ENCODE measurements at places on chromosomes 7 and 10. TPM values are rescaled to one million over a fixed set of nuclear protein-coding genes. Genes with fewer than 3 reads are reported as not detected.

- no peaks in the 10 kb centered on the region for H3K36me3 ChIP-seq
- peaks cover 3% of the 10 kb centered on the region for H3K4me1 ChIP-seq
- DNase-seq, result no peak
These were observed 113.8 kb upstream of the KLF6 start for GRCh38 chr10:3898821-3899220.

DNA sequence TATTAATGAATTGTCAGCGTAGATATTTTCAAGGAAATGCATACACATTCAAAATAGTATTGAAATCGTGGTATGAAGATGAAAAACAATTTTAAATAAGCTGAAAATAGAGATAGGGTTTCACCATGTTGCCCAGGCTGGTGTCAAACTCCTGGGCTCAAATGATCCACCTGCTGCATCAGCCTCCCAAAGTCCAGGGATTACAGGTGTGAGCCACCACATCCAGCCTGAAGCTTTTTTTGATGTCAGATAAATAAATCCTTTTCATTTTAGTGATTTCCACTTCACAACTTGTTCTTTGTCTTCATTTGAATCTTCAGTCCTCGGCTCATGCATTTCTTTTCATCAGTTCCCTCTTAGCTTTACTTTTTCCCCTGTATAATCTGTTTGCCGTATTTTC lies 4.6 kb downstream of the CDK13 start:
- no peak for DNase-seq
- H3K4me1 ChIP-seq, result peaks cover 24% of the 10 kb centered on the region
- H3K36me3 ChIP-seq, result peaks cover 31% of the 10 kb centered on the region
- H3K27me3 ChIP-seq, result no peaks in the 10 kb centered on the region

GRCh38 chr10:29555091-29555745 lies 79.6 kb downstream of the SVIL start:
- no peaks in the 10 kb centered on the region for H3K36me3 ChIP-seq
- H3K27me3 ChIP-seq, result peaks cover 14% of the 10 kb centered on the region
- H3K27ac ChIP-seq, result no peak overlapping the region
- DNase-seq, result no peak

- H3K27me3 ChIP-seq, result peaks cover 78% of the 10 kb centered on the region
- H3K4me1 ChIP-seq, result peaks cover 6% of the 10 kb centered on the region
- DNase-seq, result no peak
- H3K36me3 ChIP-seq, result no peaks in the 10 kb centered on the region
- H3K27ac ChIP-seq, result no peak overlapping the region
These were observed 25.7 kb downstream of the PRKAG2 start for GRCh38 chr7:151851145-151851751.

GRCh38 chr7:74412603-74413002 lies 41.1 kb upstream of the GTF2IRD1 start:
- no peak overlapping the region for H3K27ac ChIP-seq
- no peaks in the 10 kb centered on the region for H3K27me3 ChIP-seq

DNA sequence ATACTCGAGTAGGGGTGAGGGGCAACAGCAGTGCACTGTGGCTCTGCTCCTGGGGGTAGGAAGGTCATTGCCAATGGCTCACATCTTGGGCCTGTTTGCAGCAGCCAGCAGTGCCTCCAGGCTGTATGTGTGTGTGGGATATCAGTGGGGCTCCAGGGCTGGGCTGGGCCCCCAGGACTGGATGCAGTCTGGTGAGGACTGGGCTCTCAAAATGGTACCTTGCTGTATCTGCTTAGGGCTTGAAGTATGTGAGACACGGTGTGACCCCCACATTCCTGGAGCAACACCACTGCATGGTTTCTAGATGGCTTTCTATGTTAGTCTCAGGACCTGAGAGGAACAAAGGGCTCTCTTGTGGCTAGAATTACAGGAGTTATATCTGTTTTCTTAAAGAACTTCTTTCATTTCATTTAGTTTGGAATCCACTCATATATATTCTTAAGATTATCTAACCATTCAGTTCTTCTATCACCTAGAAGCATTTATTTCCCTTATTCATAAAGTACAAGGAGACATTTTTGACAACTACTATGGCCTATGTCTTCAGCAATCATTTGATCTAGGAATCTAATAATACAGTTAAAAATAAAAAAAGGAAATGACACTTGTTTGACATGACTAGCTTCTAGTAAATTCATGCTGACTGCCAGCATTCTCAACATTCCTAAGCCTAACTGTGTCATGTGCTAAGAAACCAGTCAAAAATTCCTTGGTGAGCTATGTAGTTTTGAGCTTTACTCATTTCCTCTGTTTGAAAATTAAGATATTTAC lies 443.2 kb upstream of the SEMA3A start:
- H3K27ac ChIP-seq, result no peak overlapping the region
- H3K4me3 ChIP-seq, result no peak overlapping the region
- H3K36me3 ChIP-seq, result no peaks in the 10 kb centered on the region
- H3K27me3 ChIP-seq, result no peaks in the 10 kb centered on the region
- H3K4me1 ChIP-seq, result no peaks in the 10 kb centered on the region
- DNase-seq, result no peak

- H3K27ac ChIP-seq, result no peak overlapping the region
- peaks cover 40% of the 10 kb centered on the region for H3K27me3 ChIP-seq
- no peak for DNase-seq
- no peaks in the 10 kb centered on the region for H3K4me1 ChIP-seq
These were observed 34.7 kb downstream of the DRGX start for GRCh38 chr10:49361178-49361554.

DNA sequence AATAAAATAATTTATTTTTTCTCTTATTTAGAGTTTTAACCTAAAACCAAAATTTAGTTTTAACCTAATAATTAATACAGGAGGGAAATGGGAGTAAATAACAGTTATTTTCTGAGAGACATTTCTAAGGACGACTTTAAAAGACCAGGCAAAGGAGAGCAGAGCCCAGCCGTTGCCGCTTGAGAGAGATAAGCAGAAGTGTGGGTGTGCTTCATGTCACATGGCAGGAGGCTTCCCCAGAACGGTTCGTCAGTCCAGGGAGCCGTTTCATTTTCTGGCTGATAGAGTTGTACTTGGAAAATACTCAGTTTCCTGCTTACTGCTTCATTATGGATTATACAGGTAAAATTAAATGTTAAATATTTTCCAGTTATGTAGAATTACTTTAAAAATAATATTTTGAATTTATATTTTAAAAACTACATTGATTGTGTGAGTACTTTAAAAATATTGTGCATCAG lies 61.4 kb downstream of the ST7 start:
- peak overlapping the region; percentile 85 for H3K27ac ChIP-seq
- peak overlapping the region; percentile 40 for H3K4me3 ChIP-seq
- no peaks in the 10 kb centered on the region for H3K27me3 ChIP-seq
- peaks cover 72% of the 10 kb centered on the region for H3K4me1 ChIP-seq

DNA sequence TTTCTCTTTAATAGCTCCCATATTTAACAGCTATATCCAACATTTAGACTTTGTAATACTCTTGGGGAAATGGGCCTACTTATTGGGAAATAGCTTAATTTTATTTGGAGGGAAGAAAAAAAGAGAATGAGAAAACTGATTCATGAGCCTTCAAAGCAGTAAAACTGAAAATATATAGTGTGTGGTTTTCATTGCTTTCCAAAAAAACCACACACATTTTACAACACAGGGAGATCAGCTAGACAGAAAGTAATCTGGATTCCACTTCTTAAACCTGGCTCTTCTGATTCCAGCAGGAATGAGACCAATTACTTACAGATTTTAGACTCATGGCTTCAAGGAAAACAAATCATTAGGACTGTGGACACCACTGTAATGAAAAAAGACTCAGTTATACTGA lies 48.7 kb downstream of the CH25H start:
- H3K27ac ChIP-seq, result no peak overlapping the region
- DNase-seq, result no peak
- no peaks in the 10 kb centered on the region for H3K36me3 ChIP-seq
- no peaks in the 10 kb centered on the region for H3K27me3 ChIP-seq
- no peak overlapping the region for H3K4me3 ChIP-seq

DNA sequence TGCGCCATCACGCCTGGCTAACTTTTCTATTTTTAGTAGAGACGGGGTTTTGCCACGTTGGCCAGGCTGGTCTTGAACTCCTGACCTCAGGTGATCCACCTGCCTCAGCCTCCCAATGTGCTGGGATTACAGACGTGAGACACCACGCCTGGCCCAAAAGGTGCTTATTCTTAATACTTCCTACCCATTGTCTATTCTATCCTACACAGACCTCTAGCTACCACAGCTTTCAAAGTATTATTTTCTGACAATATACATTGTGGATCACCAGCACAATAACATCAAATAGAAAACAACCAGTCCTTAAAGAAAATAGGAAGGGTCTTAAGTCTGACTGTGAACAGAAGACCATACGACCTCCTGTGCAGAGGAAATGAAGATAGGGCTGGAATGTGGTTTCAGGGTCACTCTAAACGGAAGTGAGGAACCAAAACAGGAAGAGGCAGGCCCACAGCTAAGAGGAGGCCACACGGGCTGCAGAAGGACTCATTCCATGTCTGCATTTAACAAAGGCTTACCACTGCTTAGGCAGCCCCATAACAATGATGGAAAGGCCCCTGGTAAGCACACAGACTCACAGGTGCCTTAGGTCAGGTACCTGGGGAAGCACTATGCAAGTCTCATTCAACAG lies 115.2 kb downstream of the ZFAND4 start:
- no peak for DNase-seq
- no peaks in the 10 kb centered on the region for H3K27me3 ChIP-seq
- H3K4me1 ChIP-seq, result peaks cover 15% of the 10 kb centered on the region
- peaks cover 6% of the 10 kb centered on the region for H3K36me3 ChIP-seq
- no peak overlapping the region for H3K4me3 ChIP-seq

GRCh38 chr7:102093599-102094315 lies 192.9 kb upstream of the SH2B2 start:
- H3K4me3 ChIP-seq, result no peak overlapping the region
- peaks cover 3% of the 10 kb centered on the region for H3K4me1 ChIP-seq
- peaks cover 4% of the 10 kb centered on the region for H3K36me3 ChIP-seq
- H3K27ac ChIP-seq, result no peak overlapping the region
- H3K27me3 ChIP-seq, result no peaks in the 10 kb centered on the region

GRCh38 chr7:3168370-3168769 lies 124.7 kb upstream of the CARD11 start:
- no peak overlapping the region for H3K27ac ChIP-seq
- no peaks in the 10 kb centered on the region for H3K4me1 ChIP-seq
- no peaks in the 10 kb centered on the region for H3K36me3 ChIP-seq
- peaks cover 6% of the 10 kb centered on the region for H3K27me3 ChIP-seq

GRCh38 chr7:105863876-105864275 lies 12.5 kb downstream of the ATXN7L1 start:
- no peaks in the 10 kb centered on the region for H3K4me1 ChIP-seq
- no peaks in the 10 kb centered on the region for H3K36me3 ChIP-seq
- peaks cover 4% of the 10 kb centered on the region for H3K27me3 ChIP-seq
- no peak overlapping the region for H3K4me3 ChIP-seq
- no peak for DNase-seq

GRCh38 chr10:99303899-99304861 lies 25.0 kb upstream of the CNNM1 start:
- H3K4me1 ChIP-seq, result no peaks in the 10 kb centered on the region
- no peaks in the 10 kb centered on the region for H3K36me3 ChIP-seq
- H3K4me3 ChIP-seq, result no peak overlapping the region
- H3K27me3 ChIP-seq, result no peaks in the 10 kb centered on the region

DNA sequence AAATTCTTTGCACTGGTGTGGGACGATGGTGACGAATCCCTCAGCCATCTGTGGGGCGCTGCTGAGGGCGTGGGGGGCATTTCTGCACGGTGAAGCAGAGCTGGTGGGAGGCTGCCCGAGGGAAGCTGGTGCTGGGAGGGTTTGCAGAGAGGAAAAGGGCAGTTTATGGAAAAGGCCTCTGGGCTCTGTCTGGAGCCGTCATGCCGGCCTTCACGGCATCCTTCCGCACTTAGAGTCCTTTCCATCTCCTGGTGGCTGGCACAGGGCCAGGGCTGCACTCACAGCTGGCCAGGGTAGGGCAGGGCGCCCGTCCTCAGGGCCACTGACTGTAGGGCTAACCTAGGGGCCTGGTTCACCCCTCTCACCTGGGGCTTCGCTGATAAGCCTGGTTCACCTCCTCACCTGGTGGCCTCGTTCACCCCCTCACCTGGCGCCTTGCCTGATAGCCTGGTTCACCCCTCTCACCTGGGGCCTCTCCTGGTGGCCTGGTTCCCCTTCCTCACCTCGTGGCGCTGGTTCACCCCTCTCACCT lies 598 bp upstream of the AMZ1 start:
- H3K4me3 ChIP-seq, result no peak overlapping the region
- H3K27ac ChIP-seq, result no peak overlapping the region
- no peak for DNase-seq
- H3K36me3 ChIP-seq, result no peaks in the 10 kb centered on the region
- H3K4me1 ChIP-seq, result no peaks in the 10 kb centered on the region
- peaks cover 36% of the 10 kb centered on the region for H3K27me3 ChIP-seq

MSS51 gene
- total RNA-seq, result 1.3 TPM

All from K562 (cell line).